CD4-positive, alpha-beta T cell treated with Interleukin-1 beta for 1 hour (primary cell): ENCODE measurements at places on chromosomes 4 and X.

- no peak for DNase-seq
These were observed 101.1 kb upstream of the CYLC1 start for GRCh38 chrX:83759872-83760271.

DNA sequence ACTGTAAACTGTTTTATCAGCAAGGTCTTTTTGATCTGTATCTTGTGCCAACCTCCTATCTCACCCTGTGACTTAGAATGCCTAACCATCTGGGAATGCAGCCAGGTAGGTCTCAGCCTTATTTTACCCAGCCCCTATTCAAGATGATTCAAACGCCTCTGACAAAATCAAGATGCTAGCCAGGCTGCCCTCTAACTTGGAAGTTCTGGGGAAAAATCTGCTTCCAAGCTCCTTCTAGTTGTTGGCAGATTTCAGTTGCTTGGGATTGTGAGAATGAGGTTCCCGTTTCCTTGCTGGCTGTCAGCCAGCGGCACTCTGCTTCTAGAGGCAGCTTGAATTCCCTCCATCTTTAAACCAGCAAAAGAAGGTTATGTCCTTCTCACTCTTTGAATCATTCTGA is 34.7 kb downstream of the LUZP4 start:
- DNase-seq = no peak

- DNase-seq = no peak
These were observed 75.4 kb downstream of the LIMCH1 start for GRCh38 chr4:41613386-41613785.

DNA sequence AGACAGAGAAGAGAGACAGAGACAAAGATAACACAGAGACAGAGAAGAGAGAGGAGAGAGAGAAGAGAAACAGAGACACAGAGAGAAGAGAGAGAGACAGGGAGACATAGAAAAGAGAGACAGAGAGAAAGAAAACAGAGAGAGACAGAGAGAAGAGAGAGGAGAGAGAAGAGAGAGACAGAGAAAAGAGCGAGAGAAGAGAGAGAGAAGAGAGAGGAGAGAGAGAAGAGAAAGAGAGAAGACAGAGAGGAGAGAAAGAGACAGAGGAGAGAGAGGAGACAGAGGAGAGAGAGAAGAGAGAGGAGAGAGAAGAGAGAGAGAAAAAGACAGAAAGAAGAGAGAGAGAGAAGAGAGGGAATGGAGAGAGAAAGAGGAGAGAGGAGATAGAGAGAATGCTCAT is 601.1 kb upstream of the PRKX start:
- DNase-seq = no peak

GRCh38 chr4:47485047-47485692 is at the start of gene ATP10D:
ATP10D (plus strand) TSS chr4:47485275; CDS start chr4:47512541, 27,266 bp downstream.
- DNase-seq = peak; percentile 75

- no peak for DNase-seq
These were observed 225.8 kb upstream of the SPRY1 start for GRCh38 chr4:123170843-123171242.

DNA sequence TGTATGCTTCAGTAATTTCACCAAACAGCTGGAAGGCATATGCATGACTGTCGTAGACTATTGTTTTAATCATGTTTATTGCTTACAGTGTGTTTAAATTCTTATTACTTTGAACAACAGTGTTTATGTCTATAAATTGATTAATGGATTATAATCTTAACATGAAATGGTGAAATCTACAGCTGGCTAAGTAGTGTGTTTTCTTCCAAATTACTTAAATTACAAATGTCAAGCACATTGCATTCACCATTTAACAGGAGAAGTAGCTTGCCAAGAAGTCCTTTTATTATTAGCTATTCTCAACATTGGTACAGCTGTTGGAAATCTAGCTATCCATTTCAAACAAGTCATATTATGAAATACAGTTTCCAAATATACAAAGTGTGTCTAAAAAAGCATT is 849.3 kb upstream of the PCDH10 start:
- no peak for DNase-seq
